ENCODE measurements at places on chromosomes 4 and X.

DNA sequence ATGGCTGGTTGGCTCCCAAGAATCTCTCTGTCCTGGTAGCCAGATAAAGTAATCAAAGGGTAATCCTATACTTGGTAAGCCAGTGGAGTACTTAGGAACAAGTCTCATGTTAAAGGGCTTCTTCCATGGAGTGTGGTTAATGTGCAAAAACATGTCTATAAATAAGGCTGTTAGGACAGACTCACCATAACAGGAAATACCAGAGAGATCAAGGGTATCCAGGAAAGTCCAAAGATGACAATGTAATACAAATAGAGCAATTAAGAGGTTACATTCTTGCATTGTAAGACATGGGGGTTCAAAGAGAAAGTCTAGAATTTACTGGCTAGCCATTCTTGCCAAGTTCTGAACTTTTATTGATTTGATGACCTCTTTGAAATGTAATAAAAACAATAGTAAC, 61.9 kb upstream of the ZCCHC13 start:
- no peaks in the 10 kb centered on the region for H3K4me1 ChIP-seq
- no peaks in the 10 kb centered on the region for H3K27me3 ChIP-seq
- no peak for DNase-seq
- no peak overlapping the region for H3K4me3 ChIP-seq

DNA sequence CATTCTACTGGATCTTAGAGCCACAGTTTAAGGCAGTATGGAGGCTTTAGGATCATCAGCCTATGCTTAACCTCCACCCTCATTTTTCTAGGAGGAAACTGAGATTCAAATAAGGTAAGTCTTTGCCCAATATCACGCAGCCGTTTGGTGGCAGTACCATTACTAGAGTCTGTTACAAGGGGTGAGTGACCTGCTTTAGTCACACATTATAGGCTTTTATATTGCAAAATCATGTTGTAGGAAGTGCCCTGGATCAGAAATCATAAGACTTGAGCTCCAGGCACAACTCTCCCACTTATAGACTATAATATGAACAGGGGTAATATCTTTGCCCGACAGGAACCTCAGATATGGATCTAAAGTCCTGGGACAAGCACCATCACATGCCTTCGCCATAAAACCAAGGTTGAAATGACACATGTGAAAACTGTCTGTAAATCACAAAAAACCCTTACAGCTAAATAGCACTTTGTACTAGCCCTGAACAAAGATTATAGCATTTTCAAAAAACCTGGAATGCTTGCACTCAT, 19.2 kb downstream of the HPSE start:
- H3K27ac ChIP-seq: no peak overlapping the region
- no peak for DNase-seq

GRCh38 chr4:60780874-60781273, 419.3 kb upstream of the ADGRL3 start:
- H3K4me1 ChIP-seq: no peaks in the 10 kb centered on the region
- H3K36me3 ChIP-seq: no peaks in the 10 kb centered on the region
- H3K27me3 ChIP-seq: no peaks in the 10 kb centered on the region

- H3K4me1 ChIP-seq: no peaks in the 10 kb centered on the region
- H3K4me3 ChIP-seq: no peak overlapping the region
- no peak overlapping the region for H3K27ac ChIP-seq
- no peak for DNase-seq
- no peaks in the 10 kb centered on the region for H3K27me3 ChIP-seq
- H3K36me3 ChIP-seq: no peaks in the 10 kb centered on the region
These were observed 173.6 kb upstream of the NUDT6 start for GRCh38 chr4:123096038-123096437.

- H3K4me1 ChIP-seq: no peaks in the 10 kb centered on the region
- H3K4me3 ChIP-seq: no peak overlapping the region
- H3K27ac ChIP-seq: no peak overlapping the region
- DNase-seq: no peak
- H3K27me3 ChIP-seq: peaks cover 3% of the 10 kb centered on the region
These were observed 14.0 kb downstream of the PF4 start for GRCh38 chr4:73967866-73968265.

GRCh38 chr4:186676531-186677161, 47.0 kb downstream of the FAT1 start:
- no peak for DNase-seq
- H3K4me1 ChIP-seq: no peaks in the 10 kb centered on the region
- H3K27ac ChIP-seq: no peak overlapping the region
- H3K4me3 ChIP-seq: no peak overlapping the region

- H3K4me1 ChIP-seq: no peaks in the 10 kb centered on the region
- H3K27me3 ChIP-seq: no peaks in the 10 kb centered on the region
- no peak for DNase-seq
- H3K27ac ChIP-seq: no peak overlapping the region
- no peak overlapping the region for H3K4me3 ChIP-seq
These were observed 298.8 kb upstream of the CTSO start for GRCh38 chr4:156252358-156252921.

DNA sequence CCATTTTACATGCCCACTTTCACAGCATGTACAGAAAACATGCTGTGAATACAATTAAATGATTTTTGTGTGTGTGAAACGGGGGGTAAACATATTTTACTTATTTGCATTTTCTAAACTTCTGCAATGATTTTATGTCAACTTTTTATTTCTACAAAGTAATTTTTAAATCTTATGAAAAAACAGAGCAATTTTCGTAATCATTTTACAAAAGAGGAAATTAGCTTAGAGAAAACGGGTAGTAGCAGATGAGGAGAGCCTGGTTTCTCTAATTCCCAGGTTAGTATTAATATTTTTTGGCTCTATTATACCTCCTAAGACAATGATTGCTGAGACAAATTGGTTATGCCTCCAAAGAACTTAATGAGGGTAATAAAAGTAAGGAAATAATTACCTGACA, 3.2 kb downstream of the TKTL2 start:
- H3K4me3 ChIP-seq: no peak overlapping the region
- no peak for DNase-seq
- peaks cover 12% of the 10 kb centered on the region for H3K27me3 ChIP-seq
- no peaks in the 10 kb centered on the region for H3K36me3 ChIP-seq
- H3K4me1 ChIP-seq: no peaks in the 10 kb centered on the region

GRCh38 chr4:25123236-25123635, 37.0 kb downstream of the SEPSECS start:
- no peak overlapping the region for H3K4me3 ChIP-seq
- DNase-seq: no peak
- no peak overlapping the region for H3K27ac ChIP-seq
- H3K4me1 ChIP-seq: no peaks in the 10 kb centered on the region

GRCh38 chrX:77087529-77088169, 359.5 kb upstream of the FGF16 start:
- H3K36me3 ChIP-seq: no peaks in the 10 kb centered on the region
- H3K4me1 ChIP-seq: no peaks in the 10 kb centered on the region
- peaks cover 2% of the 10 kb centered on the region for H3K27me3 ChIP-seq
- DNase-seq: no peak
- no peak overlapping the region for H3K27ac ChIP-seq
- no peak overlapping the region for H3K4me3 ChIP-seq

DNA sequence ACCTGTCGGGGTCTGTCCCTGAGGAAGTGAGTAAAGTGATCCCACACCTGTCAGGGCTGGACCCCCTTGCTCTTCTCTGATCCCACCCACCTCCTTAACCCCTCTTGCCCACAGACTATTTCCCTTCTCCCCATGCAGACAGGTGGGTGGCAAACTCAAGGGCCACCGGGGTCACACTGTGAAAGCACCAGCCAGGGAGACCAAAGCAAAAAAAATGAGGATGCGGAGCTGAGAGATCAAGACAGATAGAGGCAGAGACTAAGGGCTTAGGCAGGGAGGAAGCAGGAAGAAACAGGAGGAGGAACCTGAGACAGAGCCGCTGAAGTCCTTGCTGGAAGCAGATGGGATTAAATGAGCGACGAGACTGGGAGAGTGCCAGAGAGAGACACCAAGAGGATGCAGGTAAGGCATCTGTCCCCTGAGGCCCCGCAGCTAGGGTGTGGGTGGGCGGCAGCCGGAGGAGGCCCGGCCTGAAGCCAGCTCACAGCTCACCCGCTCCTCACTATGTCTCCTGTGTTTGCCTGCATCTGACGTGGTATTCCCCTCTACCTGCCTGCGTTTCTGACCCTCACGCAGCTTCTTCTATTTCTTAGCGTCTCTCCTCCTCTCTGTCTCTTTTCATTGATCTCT, 7.2 kb downstream of the TIMM17B start:
- peaks cover 7% of the 10 kb centered on the region for H3K36me3 ChIP-seq
- no peak for DNase-seq
- peak overlapping the region; percentile 38 for H3K4me3 ChIP-seq
- no peak overlapping the region for H3K27ac ChIP-seq
- H3K27me3 ChIP-seq: no peaks in the 10 kb centered on the region

DNA sequence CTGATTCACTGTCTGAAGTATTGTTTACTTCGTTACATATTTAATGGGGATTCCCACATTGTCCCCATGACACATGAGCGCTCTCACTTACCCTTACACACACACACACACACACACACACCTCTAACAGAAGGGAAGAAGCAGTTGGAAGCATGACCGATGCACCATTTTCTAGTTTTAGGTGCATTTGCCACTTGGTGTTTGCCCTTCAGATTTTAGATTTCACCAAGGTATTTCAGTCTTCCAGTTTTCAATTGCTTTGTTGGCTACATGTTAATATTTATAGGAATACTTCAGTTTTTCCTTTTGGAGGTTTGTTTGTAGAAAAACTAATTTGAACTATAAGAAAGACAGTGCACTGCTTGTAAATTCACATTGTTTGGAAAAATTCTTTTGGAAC, 3.1 kb downstream of the POU4F2 start:
- DNase-seq: no peak
- no peak overlapping the region for H3K4me3 ChIP-seq
- no peak overlapping the region for H3K27ac ChIP-seq
- H3K4me1 ChIP-seq: no peaks in the 10 kb centered on the region
- peaks cover 50% of the 10 kb centered on the region for H3K27me3 ChIP-seq

DNA sequence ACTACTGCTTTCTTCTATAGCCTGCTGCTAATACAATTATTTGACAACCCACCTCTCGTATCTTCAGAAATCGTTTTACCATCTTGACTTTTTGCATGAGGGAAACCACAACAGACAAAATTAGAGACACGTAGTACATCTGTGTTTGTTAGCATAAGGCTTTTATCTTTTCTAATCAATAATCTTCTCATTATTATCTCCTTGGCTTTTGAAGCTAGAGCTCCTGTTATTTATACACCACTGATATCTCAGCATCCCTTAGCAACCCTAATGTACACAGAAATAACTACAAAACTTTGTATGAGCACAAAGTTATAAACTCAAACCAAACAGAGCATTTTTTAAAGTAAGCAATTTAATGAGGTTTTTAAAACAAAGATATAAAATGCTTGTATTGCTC, 39.7 kb downstream of the CORIN start:
- no peaks in the 10 kb centered on the region for H3K4me1 ChIP-seq
- H3K36me3 ChIP-seq: no peaks in the 10 kb centered on the region
- no peaks in the 10 kb centered on the region for H3K27me3 ChIP-seq

GRCh38 chr4:99816545-99817308, at the start of gene DAPP1:
Gene DAPP1, plus strand, starts transcription at chr4:99816827. Its CDS starts 87 bp downstream, at chr4:99816914.
- H3K4me3 ChIP-seq: peak within 1 kb of the TSS; percentile 51
- no peaks in the 10 kb centered on the region for H3K27me3 ChIP-seq
- peak within 1 kb of the TSS; percentile 65 for H3K27ac ChIP-seq
- peak; percentile 67 for DNase-seq
- no peaks in the 10 kb centered on the region for H3K36me3 ChIP-seq

DNA sequence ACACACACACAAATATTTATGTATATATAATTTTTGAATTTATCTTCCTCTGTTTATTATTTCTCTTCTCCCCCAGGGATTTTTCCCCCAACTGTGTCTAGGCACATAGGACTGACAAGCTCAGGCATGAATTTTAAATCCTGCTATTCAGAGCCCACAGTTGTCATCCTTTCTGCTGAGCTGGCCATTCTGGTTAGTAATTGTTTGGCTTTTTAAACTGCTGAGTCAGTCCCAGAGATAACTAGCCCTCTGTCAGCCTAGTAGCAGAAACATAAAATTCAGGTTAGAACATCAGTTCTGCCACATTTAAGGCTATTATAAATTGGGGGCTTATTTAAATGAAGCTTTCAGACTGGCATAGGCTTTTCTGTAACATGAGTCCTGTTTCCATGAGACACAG, 151.7 kb upstream of the MAOA start:
- no peak overlapping the region for H3K27ac ChIP-seq
- H3K36me3 ChIP-seq: no peaks in the 10 kb centered on the region
- no peak overlapping the region for H3K4me3 ChIP-seq
- no peak for DNase-seq
- no peaks in the 10 kb centered on the region for H3K27me3 ChIP-seq
- no peaks in the 10 kb centered on the region for H3K4me1 ChIP-seq

DNA sequence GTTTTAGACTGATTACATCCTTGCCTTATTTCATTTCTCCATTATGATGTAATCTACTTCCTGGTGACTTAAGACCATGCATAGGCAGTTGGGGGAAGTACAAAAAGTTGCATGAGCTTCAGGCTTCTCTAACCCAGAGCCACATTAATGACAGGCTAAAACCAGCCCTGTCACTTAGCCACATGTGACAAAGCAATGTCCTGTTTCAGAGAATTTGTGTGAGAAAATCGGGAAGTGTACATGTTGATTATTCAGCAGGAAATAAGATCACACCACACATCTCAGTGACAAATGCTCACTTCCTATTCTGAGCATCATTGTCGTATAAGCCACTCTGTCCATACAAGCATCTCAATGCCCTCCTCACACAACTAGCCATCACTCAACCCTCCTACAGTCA, 98.5 kb upstream of the MAGEB16 start:
- H3K4me3 ChIP-seq: no peak overlapping the region
- DNase-seq: no peak
- H3K27ac ChIP-seq: no peak overlapping the region
- H3K4me1 ChIP-seq: no peaks in the 10 kb centered on the region
- H3K36me3 ChIP-seq: no peaks in the 10 kb centered on the region

- H3K36me3 ChIP-seq: no peaks in the 10 kb centered on the region
- H3K27ac ChIP-seq: no peak overlapping the region
- H3K4me3 ChIP-seq: no peak overlapping the region
- H3K4me1 ChIP-seq: no peaks in the 10 kb centered on the region
These were observed 106.4 kb downstream of the MMRN1 start for GRCh38 chr4:90001023-90001422.

DNA sequence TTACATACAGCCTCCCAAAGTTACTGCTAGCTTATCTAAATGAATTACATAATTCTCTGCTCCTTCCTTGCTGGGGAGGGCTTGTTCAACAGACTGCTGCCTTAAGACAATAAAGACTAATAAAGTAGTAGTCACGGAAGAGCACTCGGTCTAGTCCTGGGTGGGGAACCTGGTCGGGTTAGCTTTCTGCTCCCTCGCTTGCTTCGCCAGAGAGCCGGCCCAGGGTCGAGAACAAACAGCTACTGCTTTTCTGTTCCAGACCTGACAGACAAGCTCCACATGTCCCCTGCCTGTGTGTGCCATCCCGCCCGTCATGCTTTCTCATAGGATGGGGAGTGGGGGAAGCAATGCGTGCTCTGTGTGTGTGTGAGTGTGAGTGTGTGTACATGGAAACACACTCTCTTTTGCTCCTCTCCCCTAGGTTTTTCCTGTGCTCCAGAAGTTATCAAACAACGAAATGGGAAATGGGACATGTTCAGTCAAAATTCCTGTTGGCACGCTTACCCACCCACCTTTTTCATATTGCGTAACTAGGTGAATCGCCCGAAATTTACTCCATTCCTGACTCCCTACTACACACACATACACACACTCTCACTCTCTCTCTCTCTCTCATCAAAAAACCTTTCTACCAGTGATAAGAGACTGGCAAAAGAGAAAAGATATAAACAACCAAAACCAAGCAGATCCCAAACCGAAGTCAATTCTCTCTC, 1.3 kb downstream of the NPY1R start:
- no peak overlapping the region for H3K27ac ChIP-seq
- no peaks in the 10 kb centered on the region for H3K36me3 ChIP-seq
- no peaks in the 10 kb centered on the region for H3K4me1 ChIP-seq
- no peak for DNase-seq
- peaks cover 20% of the 10 kb centered on the region for H3K27me3 ChIP-seq

- peak overlapping the region; percentile 92 for H3K27ac ChIP-seq
- H3K36me3 ChIP-seq: no peaks in the 10 kb centered on the region
- peak overlapping the region; percentile 79 for H3K4me3 ChIP-seq
- DNase-seq: no peak
These were observed 1.2 kb downstream of the SLC39A8 start for GRCh38 chr4:102343964-102344519.
